ENCODE measurements at places on chromosomes 2 and 18.

GRCh38 chr2:219906114-219907010, 278.9 kb downstream of the SLC4A3 start:
- no peak for DNase-seq

GRCh38 chr18:12420821-12421421, 13.2 kb downstream of the PRELID3A start:
- DNase-seq, result no peak

DNA sequence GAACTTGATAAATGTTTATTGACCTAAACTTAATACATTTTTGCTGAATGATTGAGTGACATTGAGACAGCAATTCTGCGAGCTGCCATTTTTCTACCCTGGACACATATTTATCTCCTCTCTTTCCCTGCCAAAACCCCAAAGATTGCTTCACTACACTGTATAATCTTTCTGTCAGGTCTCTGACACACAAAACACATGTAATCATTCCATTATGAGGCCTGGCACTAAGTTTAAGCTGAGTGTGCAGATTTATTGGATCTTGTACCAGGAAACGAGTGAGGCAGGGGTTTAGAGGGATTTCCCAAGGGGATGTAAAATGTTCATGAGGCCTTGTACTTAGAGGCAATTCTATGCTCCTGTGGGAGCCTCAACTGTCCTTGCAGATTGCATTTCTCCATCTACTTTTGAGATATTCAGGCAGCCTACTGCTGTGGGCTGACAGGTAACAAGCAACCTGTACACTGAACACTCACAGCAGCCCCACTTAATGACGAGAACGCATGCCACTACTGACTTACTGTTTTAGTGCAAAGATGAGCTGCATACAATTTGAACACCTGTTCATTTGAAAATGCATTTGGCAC, 13.7 kb upstream of the OSR1 start:
- DNase-seq, result peak; percentile 42

DNA sequence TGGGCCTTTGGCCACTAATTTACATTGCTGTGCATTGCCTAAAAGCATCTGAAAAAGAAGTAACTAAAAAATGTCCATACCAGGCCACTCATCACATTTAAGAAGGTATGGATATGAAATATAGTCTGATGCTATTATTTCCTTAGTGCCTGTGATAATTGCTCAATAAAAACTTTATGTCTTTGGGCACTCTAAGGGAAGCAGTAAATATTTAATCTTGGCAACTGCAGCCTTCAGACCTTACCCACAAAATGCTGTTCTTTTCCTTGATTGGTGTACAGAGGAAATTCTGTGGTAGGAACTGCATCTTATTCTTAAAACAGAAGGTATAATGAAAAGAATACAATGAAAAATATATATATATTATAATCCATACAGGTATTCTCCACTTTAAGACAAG, 125.8 kb upstream of the RASGRP3 start:
- no peak for DNase-seq

- peak; percentile 22 for DNase-seq
Observed at GRCh38 chr2:65204461-65205210, 23.0 kb upstream of the ACTR2 start.

GRCh38 chr2:66093371-66093770, 341.6 kb upstream of the MEIS1 start:
- no peak for DNase-seq

DNA sequence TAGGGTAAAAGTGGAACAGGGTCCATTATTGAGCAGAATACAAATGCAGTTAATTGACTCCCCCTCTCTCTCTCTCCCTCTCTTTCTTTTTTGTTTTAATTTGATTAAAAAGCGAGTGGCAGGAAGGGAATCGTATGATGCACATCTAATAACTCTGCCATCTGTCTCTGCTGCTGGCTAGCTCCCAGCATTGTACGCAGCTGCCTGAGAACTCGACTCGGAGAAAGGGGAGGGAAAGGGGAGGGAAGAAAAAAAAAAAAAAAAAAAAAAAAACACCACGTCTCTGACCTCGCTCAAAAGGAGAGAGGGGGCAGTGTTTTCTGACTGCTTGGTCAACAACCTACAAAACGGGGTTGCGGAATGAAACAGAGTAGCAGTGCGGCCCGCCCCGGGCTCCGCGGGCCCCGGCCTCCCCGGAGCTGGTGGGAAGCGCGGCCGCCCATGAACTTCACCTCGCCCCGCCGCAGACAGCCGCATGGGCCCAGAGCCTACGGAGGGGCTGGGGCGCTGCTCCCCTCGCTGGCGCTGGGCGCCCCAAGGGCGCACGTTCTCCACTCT, 265.7 kb downstream of the TCF4 start:
- DNase-seq, result peak; percentile 97

DNA sequence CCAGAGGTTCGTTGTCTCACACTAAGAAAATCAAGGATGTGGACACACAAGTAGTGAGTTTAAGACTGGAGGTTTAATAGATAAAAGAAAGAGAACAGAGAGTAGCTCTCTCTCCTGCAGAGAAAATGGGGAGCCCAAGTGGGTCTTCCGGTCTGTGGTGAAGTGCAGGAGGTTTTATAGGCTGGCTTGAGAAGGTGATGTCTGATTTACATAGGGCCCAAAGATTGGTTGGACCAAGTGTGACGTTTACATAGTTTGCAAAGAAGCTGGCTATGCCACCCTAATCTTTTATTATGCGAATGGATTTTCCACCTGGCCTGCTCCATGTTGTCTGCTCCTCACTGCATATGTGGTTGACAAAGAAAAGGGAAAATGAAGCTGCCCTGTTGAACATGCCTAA, 430.4 kb upstream of the TRIB2 start:
- no peak for DNase-seq

DNA sequence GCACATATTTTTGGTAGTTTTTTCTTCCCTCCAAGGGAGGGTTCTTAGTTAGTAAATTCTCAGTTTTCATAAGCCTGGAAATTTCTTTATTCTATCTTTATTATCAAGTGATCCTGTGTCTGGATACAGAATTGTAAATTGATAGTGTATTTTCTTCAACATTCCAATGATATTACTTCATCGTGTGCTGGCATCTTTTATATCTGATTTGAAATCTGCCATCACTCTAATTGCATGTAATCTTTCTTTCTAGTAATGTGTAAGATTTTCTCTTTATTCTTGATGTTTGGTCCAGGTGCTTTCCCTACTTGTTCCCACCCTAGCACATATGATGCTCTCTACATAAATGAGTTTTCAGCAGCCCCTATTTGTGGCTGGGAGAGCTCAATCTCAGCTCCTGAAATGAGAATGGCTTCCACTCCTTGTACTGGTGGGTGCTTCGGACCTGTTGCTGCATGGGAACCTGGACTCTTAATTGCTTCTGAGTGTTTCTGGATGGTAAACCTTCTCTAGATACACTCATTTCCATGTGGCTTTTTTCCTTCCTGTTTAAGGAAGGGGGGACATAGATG, 102.7 kb downstream of the SMIM21 start:
- DNase-seq, result no peak

GRCh38 chr2:105598829-105599698, 145.6 kb upstream of the NCK2 start:
- no peak for DNase-seq

- DNase-seq, result no peak
Observed at GRCh38 chr2:189446780-189447179, 5.5 kb downstream of the WDR75 start.
